Right lung (tissue), 10 donors: ENCODE measurements at places on chromosomes 12 and 14. TPM values are rescaled to one million over a fixed set of nuclear protein-coding genes. Genes with fewer than 3 reads are reported as not detected.

Gene NUAK1
- polyA plus RNA-seq: 7.2 TPM

Gene CRACR2A
- 3.6 TPM for polyA plus RNA-seq

Gene CMTM5
- polyA plus RNA-seq: 2.3 TPM

Gene KLRD1
- 1.0 TPM for polyA plus RNA-seq

DNA sequence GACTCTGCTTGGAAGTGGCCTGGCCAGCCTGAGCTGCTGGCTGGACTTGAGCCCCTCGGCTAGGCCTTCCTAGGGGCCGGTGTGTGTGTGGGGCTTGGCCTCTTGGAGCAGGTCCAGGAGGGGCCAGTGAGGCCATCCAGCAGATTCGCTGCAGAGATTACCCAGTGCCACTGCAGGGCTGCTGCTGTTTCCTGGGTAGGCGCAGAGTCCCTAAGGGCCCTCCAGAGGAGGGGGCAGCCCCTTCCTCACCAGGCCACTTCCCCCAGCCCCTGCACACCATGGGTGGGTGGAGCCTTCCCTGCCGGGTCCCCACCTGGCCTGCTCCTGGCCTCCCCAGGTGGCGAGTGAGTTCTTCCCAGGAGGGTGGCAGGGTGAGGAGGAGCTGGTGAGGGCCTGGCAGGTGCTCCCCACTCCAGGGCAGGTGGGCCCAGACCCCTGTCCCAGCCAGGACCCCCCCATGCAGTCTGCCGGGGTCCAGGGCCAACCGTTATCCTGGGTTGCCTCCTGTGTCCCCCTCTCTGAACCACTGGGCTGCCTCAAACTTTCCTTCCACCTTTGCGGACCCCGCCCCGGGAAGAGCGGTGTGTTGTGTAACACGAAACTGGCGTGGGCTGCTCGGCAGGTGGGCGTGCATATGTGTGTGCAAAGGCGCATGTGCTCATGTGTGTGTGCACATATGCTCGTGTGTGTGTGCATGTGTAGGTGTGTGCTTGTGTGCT, 25.1 kb downstream of the ASPG start:
- DNase-seq: no peak

DNA sequence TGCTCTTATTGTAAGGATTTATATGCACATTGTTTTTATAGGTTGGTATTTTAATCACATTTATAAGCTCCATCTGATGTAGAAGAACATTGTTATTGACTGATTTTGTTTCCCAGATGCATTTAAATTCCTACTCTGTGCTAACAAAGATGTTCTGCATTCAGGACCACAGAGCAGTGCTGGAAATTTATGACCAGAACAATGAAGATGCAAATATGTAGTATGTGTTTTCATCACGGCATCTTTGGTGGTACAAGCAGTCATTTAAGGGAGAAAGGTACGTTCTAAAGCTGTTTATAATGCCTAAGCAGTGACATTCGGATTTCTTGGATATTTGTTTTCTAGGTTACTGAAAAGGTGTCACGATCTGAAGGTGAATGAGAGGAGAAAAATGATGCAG, 66.5 kb downstream of the TRIM9 start:
- no peak for DNase-seq

- no peak for DNase-seq
Observed at GRCh38 chr14:22420598-22421186, 168.3 kb downstream of the DAD1 start.

DNA sequence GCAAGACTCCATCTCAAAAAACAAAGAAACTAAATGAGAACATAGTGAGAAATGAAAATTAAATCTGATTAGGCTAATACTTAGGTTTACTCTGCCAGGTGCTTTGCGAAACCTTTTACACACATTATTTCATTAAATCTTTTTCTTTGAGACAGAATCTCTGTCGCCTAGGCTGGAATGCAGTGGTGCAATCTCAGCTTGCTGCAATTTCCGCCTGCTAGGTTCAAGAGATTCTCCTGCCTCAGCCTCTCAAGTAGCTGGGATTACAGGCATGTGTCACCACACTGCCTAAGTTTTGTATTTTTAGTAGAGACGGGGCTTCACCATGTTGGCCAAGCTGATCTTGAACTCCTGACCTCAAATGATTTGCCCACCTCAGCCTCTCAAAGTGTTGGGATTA, 21.9 kb upstream of the EEA1 start:
- no peak for DNase-seq

DNA sequence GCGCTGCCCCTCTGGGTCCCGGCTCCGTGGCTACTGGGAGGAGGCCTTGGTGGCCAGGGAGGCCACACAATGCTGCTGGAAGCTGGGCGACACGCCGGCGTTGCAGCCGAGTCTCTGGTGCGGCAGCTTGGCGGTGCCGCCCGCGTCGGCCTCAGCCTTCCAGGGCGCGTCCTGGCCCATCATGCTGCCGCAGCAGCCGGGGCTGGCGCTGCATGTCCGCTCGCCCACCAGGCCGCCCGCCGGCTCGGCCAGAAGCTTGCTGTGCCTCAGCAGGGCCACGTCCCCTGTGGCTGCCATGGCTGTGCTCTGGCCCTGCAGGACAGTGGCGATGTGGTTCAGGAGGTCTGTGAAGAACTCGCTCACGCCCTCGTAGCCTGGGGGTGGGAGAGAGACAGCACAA, 18.6 kb downstream of the CHGA start:
- no peak for DNase-seq

- DNase-seq: no peak
Observed at GRCh38 chr12:40065636-40066035, 40.2 kb downstream of the SLC2A13 start.

GRCh38 chr12:31599053-31599452, 8.1 kb upstream of the DENND5B start:
- no peak for DNase-seq

DNA sequence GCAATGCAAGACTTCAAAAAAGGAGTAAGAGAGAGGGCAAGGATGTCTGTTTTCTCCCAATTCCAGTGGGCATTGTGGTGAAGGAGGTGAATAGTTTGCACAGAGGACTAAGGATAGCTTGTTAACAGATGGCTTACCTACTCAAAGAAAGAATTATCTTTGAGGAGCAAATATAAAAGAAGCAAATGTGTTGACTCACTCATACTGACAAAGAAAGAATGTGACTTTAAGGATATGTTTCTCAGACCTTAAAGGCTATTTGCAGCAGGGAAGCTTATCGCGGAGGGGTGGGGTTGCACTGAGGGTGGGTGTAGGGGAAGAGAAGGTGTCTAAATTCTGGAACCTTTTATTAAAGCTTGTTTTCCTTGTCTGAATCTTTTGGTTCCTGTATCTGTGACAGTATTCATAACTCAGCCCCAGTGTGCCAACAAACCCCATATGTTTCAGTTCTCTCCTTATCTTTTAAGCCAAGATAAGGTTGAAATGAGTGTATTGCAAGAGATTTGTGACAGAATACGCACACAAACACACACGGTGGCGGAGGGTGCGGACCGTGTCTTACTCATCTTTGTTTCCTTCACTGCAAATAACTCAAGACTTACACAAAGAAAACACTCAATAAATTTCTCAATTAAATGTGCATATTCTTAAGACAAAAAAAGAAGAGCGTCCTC, 146.4 kb upstream of the ARID2 start:
- DNase-seq: no peak
